Activated CD4-positive, alpha-beta memory T cell treated with anti-CD3 and anti-CD28 coated beads, Interleukin-2, amount 10 ng/mL, durations not matched to agents 7 days and 5 days (primary cell): ENCODE measurements at places on chromosomes 6 and 20. TPM values are rescaled to one million over a fixed set of nuclear protein-coding genes. Genes with fewer than 3 reads are reported as not detected.

GRCh38 chr6:56005426-56005825 lies 130.0 kb upstream of the BMP5 start:
- no peak for DNase-seq

- no peak for DNase-seq
Observed at GRCh38 chr20:38197217-38197616, 32.1 kb upstream of the TGM2 start.

GRCh38 chr20:62678553-62678952 lies 30.1 kb upstream of the NTSR1 start:
- DNase-seq = no peak

- DNase-seq = no peak
Observed at GRCh38 chr20:32364554-32365208, 6.5 kb downstream of the ASXL1 start.

DNA sequence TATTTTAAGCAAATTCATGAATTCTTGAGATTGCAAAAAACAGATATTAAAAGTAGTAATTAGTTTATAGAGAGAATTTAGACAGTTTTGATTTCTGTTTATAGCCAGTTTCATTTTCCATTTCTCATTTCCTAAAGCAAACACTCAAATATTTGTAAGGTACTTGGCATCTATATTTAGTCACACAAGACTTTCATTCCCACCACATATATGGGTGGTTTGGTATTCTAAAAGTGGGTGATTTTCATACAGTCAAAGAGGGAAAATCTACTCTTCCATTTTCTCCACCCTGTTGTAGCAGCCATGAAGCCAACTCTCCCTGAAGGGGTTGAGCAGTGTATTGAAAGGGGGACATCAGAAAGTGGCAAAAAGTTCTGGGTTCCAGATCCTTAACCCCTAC lies 181.1 kb upstream of the SUPT3H start:
- no peak for DNase-seq

GRCh38 chr6:490251-491037 lies 98.9 kb downstream of the IRF4 start:
- peak; percentile 42 for DNase-seq

DNA sequence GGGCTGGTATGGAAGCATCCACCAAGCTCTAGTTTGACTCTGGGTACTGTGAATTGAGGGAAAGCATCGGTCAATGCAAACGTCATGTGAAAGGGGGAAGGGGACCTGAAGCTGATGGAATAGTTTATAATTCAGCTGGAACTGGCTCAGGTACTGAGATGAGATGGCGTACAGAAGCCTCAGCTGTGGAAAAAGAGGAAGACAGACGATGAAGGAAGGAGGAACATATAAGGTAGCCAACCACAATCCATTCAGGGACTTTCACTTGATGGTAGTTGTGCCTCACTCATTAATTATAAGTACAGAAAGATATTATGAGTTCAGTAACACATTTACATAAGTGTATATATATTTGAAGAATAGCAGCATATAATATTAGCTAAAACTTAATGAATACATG lies 2.7 kb downstream of the CALHM5 start:
- DNase-seq = no peak

ARG1 gene
- total RNA-seq = not detected

DNA sequence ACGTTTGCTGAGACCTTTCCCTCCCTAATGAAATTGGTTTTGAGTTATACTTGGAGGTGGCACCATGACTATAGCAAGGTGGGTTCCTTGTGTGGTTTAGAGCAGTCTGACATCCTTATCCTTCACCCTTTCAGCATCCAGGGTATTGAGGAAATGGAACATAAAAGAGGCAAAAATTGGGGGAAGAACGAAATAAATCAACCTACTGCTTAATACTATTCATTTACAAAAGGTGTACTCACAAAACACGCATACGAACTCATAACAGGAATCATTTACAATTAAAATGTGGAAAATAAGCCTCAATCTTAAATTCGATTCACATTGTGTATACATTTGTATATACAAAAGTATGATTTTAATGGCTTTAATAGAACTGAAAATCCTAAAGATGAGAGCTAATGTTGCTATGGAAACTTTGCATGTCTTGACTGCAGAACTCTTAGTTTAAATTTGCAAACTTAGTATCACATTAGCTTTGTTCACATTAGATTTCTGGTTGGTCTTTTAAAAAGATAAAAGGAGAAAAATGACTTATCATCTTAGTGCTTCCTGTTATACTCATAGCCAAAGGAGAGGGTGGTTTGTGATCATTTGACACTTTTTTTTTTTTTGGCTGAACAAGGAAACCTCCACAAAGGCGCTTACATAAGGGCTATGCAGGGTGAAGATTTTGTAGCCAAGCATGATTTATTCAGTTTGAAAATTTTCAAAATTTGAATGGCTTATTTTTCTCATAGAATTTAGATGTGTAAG lies 76.1 kb upstream of the ATXN1 start:
- no peak for DNase-seq
